A549 (cell line): ENCODE measurements at places on chromosomes 5 and 9.

DNA sequence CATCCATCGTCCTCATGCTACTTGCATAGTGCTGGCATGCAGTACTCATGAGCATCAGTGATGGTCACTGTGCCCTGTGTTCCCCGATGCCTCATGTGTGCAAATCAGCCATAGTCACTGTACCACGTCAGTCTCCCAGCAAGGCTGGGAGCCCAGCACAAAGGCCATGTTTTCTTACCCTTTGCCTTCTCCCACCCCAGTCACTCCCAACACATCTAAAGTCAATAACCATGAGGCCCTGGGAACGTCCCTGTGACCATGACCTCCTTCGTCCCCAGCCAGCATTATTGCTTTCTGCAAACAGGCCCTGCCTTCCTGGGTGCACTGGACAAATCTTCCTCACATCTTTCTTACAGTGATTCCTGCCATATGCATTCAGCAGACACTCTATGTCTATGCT is 406.1 kb downstream of the ICE1 start:
- no peak for DNase-seq

DNA sequence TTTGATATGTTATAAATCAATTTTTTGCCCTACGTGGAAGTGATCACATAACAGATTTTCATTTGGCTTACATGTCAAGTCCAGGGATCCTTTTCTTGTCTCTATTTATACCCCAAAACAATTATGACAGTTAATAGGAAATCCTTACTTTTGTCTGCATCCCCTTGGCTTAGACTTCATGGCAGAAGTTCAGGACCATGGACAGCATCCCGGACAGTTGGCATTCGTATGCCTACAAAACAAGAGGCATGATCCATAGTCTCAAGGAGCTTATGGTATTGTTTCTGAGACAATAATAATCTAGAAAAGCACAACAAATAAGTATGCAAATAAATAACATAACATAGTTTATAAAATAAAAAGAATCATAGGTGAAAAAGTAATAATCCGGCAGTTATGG is 214.3 kb upstream of the GRIA1 start:
- DNase-seq = no peak

DNA sequence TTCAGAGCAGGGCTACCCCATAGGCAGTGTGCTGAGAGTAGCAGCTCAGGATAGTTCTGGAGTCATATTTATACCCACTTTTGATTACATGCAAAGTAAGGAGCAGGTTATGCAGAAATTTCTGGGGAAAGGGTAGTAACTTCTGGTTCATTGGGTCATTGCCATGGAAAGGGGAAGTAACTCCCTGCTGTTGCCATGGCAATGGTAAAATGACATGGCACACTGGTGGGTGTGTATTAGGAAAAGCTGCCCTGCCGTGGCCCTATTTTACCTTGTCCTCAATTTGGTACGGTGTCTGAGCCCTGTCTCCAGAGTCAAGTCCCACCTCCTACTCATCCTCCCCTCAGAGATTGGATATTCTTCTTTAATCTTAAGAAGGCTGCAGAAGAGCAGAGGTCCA is 526.7 kb upstream of the TYRP1 start:
- no peak for DNase-seq

DNA sequence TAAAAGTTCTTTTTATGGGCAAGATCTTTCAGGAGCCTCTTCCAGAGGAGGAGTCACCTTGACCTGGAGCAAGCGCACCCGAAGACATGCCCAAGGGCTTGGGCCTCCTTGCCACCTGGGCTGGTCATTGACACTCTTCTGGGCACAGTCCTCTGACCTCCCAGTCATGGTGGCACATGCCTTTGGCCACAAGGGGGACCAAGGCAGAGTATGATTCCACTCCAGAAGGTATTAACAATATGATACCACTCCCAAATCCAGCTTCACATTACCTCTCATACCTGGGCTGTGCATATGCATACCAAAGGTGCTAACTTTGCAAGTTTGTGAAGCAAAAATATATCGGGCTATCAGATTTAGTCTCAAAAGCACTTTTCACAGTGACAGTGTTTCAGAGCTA is 84.6 kb downstream of the MAST4 start:
- DNase-seq = no peak

GRCh38 chr5:180523629-180524466 is 29.7 kb downstream of the CNOT6 start:
- no peak for DNase-seq

- DNase-seq = no peak
Measured at GRCh38 chr5:110852053-110852452, 113.2 kb downstream of the SLC25A46 start.
